Fibroblast of upper back skin (primary cell): ENCODE measurements at places on chromosomes 16 and 17.

DNA sequence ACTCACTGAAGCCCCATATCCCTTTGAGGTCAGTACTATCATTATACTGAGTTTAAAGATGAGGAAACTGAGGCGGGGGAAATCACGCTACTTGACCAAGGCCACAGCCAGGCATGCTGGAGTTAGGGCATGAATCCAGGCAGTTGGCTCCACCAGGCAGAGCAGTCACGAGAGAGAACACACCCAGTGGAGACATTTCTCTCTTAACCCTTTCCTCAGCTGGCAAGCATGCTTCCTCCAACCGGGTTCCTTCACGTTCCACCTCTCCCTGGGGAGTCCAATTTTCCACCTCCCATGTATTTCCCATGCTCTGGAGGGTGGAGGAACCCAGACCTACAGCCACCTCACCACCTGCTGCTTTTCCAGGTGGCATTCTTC, 32.8 kb downstream of the VAC14 start:
- no peak for DNase-seq

- DNase-seq = peak; percentile 76
Observed at GRCh38 chr16:3187798-3188674, at the start of gene OR1F1. OR1F1 (plus strand) TSS chr16:3188204.

DNA sequence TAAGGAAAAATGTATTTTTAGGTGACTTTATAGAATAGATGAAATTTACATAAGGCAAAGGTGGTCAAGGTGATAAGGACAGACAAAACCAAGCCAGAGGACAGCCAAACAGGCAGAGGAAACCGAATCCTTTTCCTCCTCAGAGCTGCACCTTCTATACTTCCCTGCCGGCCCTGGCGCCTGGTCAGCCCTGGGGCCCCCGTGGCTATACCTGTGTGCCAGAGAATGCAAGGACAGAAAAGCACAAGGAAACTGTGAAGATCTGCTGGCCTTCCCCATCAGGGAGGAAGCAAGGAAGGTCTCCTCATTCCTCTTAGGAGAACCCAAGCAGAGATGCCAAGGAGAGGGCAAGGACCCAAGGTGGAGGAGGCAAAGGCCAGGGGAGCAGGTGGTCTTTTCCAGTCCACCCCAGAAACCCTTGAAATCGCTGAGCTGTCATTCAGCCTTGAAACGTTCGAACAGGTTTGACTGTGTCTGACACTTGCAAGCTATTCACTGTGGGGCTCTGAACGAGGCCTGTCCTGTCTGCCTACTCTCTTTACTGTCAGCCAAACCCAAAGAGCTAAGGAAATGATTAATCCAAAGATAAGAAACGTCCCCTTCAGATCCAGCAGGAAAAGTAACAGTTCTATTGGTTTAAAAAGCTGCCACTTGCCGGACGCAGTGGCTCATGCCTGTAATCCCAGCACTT, 114.4 kb downstream of the XYLT1 start:
- no peak for DNase-seq

- peak; percentile 83 for DNase-seq
Observed at GRCh38 chr17:48470388-48471034, 40.5 kb upstream of the SKAP1 start.

- no peak for DNase-seq
Observed at GRCh38 chr17:52957411-52957810, 798.9 kb upstream of the CA10 start.

DNA sequence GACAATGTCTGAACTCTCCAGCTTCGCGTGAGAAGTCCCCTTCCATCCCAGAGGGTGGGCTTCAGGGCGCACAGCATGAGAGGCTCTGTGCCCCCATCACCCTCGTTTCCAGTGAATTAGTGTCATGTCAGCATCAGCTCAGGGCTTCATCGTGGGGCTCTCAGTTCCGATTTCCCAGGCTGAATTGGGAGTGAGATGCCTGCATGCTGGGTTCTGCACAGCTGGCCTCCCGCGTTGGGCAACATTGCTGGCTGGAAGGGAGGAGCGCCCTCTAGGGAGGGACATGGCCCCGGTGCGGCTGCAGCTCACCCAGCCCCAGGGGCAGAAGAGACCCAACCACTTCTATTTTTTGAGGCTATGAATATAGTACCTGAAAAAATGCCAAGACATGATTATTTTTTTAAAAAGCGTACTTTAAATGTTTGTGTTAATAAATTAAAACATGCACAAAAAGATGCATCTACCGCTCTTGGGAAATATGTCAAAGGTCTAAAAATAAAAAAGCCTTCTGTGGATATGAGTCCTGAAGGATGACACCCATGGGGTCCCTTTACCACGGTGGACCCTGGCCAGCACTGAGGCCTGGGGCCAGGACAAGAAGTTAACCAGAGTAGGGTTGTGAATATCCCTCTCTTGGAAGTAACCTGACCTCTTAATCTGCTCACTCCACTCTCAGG, 10.5 kb upstream of the ITGAD start:
- DNase-seq = peak; percentile 7

DNA sequence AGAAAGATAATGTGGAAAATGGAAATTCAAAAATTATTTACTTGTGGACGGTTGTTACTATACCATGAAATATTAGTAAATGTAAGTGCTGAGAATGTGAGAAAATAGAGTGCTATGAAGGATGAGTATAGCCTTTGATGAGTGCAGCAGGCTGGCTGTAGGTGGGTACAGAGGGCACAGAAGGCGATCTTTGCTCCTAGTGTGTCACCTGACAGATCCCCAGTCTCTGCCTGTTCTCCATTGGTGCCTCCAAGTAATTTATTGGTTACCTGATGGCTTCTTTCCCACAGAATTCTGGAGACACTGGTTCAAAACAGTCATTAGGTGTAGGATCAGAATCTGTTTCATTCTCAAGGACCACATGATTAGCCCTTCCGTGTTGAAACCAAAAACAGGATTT, 28.9 kb downstream of the ABCA9 start:
- DNase-seq = no peak

DNA sequence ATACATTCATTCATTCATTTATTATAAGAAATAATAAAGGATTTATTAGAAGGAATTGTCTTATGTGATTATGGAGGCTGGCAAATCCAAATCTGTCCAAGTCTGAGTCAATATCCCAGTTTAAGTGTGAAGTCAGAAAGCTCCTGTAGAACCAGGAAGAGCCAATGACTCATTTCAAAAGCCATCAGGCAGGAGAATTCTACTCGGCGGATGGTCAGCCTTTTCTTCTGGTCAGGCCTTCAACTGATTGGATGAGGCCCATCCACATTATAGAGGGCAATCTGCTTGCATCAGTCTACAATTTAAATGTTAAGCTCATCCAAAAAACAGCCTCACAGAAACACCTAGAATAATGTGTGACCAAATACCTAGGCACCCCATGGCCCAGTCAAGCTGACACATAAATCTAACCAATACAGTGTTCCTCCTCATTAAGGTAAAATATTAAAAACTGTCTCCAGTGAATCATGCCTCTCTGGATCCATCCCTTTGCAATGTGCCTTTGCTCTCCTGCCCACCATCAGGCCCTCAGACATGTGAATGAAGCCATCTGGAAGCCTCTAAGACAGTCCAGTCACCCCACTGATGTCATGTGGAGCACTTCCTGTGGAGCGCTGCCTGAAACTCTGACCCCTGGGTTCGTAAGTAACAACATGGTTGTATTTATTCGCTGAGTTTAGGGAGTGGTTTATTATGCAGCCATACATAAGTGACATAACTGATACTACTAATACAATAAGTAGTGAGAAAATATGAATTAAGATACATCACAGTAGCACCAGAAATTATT, 69.2 kb upstream of the WSB1 start:
- no peak for DNase-seq

DNA sequence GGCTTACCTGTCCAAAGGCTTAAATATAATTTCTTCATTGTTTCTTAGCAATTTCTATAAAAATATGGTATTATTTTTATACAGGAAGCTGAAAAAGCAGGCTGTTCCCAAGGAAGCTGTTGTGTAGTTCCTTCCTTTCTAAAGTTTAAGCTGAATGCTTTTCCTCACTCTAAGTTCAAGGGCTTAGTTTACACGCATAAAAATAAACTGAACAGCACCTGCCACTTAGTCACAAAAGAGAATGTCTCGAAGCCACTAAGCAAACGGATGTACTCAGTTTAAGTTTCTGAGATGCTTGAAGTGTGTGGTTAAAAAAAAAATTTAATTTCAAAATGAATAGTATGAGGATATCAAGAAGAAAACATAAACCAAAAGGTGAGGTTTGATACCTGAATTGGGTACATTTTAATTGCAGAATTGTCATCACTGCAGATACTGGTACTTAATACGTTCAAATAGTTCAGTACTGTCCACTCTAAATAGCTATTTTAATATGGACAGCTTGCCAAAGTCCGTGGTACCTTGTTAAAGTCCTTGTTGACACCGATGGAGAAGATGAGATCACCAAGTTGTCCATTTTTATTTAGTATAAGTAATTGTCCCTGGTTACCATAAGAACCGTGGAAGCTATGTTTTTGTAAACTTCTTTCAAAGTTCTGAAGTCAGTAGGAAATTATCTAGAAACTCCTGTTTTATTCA, 38.1 kb downstream of the MRTFB start:
- no peak for DNase-seq

DNA sequence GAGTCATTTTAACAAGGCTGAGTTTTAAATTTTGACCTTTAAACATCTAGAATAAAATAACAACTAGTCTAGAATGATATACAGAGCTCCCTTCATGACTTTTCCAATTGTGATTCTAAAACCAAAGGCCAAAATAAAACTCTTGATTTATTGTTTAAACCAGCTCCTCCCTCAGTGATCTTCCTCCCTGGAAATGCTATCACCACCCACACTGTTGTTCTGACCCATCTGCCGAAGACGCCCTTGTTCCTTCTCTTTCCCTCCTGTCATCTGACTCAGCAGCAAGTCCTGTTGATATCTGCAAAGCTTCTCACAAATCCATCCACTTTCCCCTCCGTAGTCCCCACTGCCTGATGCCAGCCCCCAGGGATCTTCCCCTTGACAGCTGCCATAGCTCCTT, 231.6 kb upstream of the DYNLRB2 start:
- no peak for DNase-seq

DNA sequence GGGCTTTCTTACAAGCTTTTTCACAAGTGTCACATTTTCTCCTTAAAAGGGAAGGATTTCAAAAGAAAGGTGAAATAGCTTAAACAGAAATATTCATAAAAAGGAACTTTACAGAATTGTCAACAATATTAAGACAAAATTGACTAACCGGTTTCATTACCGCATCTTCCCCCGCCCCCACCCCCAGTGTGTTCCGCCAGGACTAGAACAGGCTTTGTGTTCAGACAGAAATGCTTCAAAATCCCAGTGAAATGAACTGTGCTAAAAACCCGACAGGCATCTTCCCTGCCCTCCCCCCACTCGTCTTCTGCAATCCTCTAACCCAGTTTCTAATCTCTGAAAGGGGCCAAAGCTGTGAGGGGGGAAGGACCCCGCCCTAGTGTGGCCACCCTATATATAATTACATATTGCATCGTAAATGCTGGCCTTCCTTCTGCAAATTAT, 990 bp upstream of the ROGDI start:
- peak; percentile 31 for DNase-seq

GRCh38 chr17:81512562-81513371, at the start of gene ACTG1:
ACTG1 (minus strand) TSS chr17:81512799; CDS start chr17:81512354, 445 bp downstream.
- DNase-seq = peak; percentile 96

- peak; percentile 78 for DNase-seq
Observed at GRCh38 chr17:67431249-67432015, 54.4 kb downstream of the PITPNC1 start.

GRCh38 chr17:7818746-7819645, 15.0 kb upstream of the KDM6B start:
- DNase-seq = no peak

DNA sequence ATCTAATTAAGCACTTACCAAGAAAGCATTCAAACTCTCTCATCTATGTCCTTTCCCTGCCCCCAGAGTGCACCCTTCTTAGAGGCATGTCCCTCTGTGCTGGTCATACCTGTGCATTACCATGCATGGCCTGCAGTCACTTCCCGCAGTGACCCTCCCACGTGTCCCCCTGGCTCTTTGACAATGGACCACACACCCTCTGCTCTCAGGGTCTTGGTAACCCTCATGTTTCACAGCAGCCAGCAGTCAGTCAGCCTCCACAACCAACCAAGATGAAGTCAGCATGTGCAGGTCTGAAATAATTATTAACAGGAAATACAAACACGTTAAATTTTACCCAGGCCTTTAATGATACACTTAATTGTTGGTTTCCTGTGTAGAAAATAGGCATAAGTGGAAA, 10.1 kb downstream of the KRT33A start:
- no peak for DNase-seq

DNA sequence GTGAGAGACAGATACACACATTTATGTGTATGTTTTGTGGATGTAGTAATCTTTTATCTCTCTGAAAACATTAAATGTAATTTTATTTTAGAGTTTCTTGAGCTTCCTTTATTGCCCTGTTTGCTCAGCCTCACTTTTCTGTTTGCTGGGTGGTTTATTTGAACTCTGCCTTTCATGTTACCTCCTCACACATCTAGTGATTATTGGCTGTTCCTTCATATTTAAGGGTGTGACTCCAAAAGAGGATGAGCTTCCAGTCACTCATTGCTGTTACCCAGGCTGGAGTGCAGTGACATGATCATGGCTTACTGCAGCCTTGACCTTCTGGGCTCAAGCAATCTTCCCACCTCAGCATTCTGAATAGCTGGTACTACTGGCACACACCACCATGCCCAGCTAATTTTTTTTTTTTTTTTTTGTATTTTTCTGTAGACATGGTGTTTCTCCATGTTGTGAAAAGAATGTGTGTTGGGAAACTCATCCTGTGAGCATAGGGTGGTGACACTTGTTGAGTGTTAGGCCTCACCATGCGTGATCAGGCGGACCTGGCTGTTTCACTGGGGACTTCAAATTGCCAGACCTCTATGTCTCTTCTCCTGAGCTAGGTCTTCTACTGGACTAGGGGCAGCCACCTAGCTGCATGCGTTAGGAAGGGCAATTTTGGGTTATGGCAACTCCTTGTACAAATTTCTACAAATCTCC, 37.8 kb downstream of the GOSR1 start:
- DNase-seq = no peak

DNA sequence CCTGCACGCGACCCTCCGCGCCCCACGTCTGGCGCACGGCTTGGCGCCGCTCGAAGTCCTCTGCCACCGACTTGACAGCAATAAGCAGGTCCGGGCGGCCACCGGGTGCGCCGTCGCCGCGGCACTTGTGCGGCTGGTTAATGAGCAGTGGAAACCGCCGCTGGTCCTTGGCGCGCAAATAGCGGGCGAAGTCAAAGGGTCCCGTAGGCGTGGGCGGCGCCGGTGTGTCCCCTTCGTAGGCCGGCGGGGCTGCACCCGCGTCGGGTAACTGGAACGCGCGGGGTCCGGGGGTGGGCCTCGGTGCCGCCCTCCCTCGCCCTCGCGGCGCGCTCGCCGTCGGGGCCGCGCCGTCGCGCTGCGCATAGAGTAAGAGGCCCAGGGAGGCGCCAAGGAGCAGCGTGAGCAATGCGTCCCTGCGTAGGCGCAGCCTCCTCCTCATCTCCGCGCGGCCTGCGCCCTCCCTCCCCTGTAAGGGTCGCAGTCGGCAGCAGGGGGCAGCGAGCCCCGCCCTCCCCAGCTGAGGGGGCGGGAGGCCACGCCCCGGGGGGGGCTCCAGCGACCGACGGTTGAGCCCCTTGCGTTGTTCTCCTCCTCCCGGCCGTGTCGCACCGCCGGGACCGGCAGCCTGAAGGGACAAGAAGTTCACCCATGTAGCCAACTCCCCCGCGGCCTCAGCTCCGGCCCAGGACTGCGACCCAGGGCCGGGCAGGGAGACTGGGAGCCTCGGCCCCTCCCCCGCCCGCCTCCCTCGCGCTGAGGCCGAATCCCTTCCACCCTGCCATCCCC, 558 bp downstream of the B3GNT9 start:
- DNase-seq = peak; percentile 63

GRCh38 chr16:85245307-85246172, 133.3 kb upstream of the CIBAR2 start:
- DNase-seq = peak; percentile 81

- peak; percentile 25 for DNase-seq
Observed at GRCh38 chr16:24729951-24730815, 732 bp downstream of the TNRC6A start.
